Stimulated activated CD8-positive, alpha-beta memory T cell treated with anti-CD3 and anti-CD28 coated beads, Interleukin-4, amount 100 ng/mL, for 1 hour (primary cell): ENCODE measurements at places on chromosomes 5 and 9.

GRCh38 chr9:131227959-131228460 lies 48.3 kb downstream of the FAM78A start:
- DNase-seq = no peak

- DNase-seq = no peak
Observed at GRCh38 chr5:153543288-153543687, 52.8 kb downstream of the GRIA1 start.

DNA sequence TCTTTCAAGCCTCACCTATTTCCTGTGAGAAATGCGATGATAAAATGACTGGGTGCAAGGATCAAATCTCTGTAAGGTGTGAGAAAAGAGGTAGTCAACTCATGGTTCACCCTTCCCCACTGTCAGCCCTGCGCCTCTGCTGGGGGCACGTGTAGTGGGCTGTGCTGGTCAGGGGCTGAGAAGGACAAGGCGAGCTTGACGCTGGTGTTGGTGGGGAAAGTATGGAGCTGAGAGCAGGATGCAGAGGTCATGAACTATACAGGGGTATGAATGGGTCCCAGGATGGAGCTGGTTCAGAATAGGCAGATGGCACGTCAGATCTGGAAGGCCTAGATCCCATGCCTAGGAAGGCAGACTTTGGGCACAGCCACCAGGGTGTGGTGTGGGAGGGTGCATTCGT lies 20.6 kb downstream of the PITX1 start:
- no peak for DNase-seq

- no peak for DNase-seq
Observed at GRCh38 chr5:113311301-113311700, 123.5 kb downstream of the TSSK1B start.

- no peak for DNase-seq
Observed at GRCh38 chr5:7881091-7881490, 12.1 kb downstream of the MTRR start.

GRCh38 chr9:114132550-114132918 lies 22.8 kb upstream of the COL27A1 start:
- no peak for DNase-seq

DNA sequence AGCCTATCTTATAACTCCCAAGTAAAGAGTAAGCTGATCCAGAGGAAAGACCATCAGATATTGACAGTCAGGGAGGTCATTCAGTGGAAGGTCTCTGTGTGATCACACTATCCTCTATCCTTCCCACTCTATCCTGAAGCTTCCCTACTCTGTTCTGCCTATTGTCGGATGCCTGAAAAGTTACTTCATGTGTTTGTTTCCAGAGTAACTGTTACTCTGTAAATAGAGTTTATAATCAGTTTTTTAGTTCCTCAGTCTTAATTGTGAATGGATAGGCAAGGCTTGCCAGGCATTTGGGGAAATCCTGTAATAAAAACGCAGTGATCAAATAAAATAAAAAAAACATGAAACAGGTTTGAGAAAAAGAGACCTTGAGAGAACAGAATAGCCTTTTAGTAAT lies 79.8 kb downstream of the XRCC4 start:
- no peak for DNase-seq

DNA sequence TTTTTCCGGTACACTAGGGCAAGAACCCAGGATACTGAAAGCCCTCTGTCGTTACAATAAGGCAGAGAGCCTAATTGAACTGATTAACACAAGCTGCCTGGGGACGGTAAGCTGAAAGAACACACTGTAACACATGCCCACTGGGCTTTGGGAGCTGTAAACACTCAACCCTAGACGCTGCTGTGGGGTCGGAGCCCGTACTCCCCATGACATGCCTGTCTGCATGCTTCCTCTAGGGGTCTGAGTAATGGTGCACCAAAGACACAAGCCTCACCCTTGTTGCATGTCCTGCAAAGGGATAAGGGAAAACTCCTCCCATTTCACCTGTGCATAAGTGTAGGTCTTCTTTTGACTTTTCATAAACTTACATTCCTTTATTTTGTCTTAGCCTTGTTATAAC lies 194.0 kb downstream of the FBXL7 start:
- DNase-seq = no peak

DNA sequence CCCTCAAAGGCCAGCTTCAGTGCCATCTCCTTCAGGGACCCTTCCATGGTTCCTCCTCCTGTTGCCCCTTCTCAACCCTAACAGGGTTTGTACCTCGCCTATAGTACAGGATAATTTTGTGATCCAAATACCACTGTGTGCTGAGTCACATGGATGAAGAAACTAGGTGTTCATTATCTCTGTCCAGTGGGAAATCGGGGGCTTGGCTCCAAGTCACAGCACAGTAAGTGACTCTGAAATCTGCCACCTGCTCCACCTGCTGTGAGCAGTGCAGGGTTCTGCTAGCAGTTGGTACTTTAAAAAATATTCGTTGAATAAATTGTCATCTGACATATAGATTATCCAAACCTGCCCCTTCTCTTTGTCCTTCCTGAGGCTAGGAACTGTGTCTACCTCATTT lies 123.2 kb upstream of the OTULINL start:
- no peak for DNase-seq

- no peak for DNase-seq
Observed at GRCh38 chr9:125929846-125930245, 182.7 kb downstream of the PBX3 start.

- DNase-seq = no peak
Observed at GRCh38 chr5:149386166-149386565, 7.1 kb upstream of the IL17B start.

GRCh38 chr9:98081477-98082219 lies 25.1 kb downstream of the NANS start:
- no peak for DNase-seq

DNA sequence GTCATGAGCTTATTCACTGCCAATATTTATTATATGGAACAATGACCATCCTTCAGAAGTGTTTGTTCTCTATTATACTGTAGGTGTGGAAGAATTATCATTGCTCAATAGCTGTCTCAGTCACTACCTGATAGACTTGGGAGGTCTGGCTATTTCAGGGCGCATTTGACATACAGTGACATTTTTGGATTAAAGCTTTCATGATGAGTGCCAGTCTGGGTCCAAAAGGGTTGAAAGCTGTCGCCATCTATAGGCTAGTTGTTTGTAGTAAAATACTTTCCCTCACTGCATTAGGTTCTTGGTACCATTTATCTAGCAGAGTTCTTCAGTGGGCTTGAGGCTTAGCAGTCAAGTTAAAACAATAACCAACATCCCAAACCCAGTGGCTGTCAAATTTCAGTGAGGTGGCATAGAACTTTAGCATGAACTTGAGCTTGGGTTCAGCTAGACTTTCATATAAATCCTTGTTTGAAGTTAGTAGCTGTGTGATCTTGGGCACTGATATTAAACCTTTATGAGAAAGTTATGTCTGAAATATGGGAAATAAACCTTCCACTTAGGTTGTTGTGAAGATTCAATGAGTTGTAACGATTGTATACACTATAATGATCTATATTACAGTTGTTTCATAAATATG lies 110.5 kb upstream of the CDKN2B start:
- no peak for DNase-seq

DNA sequence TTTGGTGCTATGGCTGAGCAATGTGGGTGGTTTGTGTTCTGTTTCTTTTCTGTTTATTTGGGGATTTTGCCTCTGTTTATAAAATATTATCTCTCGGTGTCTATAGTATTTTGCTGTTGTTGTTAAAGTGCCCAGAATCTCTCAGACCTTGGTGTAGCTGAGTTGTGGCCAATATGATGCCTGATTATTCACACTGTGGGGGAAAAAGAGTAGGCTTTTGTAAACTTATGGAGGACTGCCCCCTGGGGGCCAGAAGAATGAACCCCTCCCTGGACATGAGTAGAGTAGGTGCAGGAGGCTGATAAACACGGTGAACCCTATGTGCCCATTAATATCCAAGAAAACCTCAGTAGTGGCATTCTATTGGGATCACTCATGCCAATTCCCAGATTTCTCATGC lies 49.0 kb upstream of the DPYSL3 start:
- no peak for DNase-seq

- DNase-seq = peak; percentile 86
Observed at GRCh38 chr9:136882109-136882946, 4.0 kb upstream of the TRAF2 start.

GRCh38 chr5:20601678-20602100 lies 613.7 kb upstream of the CDH18 start:
- DNase-seq = no peak

DNA sequence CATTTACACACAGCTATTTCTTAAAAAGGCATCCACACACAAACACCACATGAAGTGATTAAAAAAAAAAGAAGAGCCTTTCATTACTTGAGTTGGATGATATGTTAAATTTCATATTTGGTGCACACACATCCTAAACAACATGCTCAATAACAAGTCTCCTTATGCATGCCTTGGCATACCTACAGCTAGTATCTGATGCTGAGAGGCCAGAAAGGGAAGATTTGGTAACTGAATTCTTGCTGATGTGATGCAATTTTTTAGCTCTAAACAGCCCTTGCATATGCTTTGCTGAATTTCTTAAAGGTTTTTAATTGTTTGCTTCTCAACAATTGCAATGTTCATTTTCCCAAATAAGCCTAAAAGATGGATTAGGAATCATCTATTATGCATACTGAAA lies 338.8 kb downstream of the ARL15 start:
- no peak for DNase-seq

DNA sequence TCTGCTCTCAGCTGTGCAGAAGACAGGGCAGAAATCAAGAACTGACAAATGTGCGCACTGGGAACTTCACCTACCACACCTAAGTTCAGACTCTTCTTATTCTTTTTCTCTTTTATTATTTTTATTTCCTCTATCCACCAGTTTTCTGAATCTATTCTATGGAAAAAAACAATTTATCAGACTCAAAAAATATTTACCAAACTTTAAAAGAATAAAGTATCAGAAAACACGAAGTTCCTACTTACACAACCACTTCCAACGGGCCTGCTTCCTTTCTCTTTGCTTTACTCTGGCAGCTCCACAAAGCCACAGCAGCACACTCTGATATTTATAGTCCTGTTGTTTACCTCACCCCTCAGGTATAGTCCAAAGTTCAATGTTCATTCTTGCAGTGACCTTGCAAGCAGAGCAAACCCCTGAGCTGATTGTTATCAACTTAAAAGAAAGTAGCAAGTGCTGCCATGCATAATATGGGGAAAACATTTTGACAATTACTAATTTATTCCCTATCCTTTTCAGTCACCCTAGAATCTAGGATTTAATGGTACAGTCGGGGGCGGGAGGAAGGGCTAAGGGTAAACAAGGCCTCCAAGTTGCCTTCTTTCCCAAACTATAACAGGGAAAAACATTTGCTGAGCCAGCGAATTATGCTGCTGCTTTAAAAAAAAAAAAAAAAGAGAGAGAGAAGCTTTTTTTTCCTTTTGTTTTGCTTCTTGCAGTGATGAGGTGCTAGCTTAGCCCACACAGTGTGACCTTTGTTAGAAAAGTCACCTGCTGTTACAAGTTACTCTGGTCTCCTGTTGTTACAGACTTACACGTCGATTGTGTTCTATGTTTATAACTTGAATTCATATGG lies at the start of gene SELENOP:
SELENOP (minus strand) TSS at position 302 of the 856 bp plus-strand sequence. CDS start 3,539 bp downstream, outside the sequence.
- DNase-seq = no peak

DNA sequence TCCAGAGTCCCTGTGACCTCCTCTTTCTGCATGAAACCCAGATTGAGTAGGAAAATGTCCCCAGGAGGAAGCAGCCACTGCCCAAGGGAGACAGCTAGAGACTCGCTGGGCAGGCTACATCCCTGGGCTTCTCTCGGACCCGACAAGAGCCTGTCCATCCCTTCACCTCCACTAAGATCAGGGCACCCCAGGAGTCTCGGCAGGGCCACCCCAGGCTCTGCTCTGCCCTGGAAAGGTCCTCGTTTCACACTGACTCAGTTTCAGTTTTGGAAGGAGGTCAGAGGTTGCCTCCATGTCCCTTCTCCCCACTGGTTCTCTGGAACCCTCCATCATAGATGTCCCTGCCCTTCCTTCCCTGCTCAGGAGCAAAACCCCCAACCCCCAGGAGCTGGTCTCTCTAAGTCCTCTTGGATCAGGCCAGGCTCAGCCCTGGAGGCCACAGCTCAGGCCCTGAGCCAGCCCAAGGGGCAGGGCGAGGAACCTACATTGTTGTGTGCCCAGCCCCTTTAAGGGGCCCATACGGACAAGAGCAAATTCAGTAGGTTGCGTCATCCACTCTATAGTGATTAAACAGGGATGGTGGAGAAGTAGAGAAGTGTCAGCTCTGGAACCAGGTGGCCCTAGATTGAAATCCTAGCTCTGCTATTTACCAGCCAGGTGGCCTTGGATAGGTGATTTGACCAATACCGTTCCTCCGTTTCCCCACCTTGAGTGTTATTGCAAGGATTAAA lies 37.4 kb downstream of the C9orf50 start:
- no peak for DNase-seq

DNA sequence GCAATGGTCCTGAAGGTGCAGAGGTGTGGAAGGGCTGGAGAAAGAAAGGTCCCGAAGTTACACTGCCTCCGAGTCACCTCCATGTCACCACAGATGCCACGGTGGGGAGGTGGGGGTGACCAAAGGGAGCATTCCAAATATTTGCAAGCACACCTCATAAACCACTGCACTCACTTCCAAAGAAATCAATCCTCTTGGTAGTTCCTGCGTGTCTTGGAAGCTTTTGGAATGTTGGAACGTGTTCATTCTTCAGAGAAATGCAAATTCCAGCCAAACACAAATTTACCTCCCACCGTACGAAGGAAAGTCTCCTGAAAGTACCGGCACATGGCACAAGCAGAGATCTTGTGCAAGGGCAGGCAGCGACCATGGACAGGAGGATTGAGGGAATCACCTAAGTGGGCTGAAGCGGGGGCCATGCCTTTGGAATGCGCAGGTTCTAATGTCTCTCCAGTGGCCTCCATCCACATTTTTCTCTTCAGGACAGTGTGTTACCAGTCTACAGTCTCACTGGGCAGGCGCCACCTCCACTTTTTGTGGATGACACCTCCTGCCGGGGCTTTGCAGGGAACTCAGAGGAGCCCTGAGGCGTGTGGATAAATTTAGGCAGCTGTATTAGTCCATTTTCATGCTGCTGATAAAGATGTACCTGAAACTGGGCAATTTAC lies 54.0 kb downstream of the NSUN2 start:
- no peak for DNase-seq

DNA sequence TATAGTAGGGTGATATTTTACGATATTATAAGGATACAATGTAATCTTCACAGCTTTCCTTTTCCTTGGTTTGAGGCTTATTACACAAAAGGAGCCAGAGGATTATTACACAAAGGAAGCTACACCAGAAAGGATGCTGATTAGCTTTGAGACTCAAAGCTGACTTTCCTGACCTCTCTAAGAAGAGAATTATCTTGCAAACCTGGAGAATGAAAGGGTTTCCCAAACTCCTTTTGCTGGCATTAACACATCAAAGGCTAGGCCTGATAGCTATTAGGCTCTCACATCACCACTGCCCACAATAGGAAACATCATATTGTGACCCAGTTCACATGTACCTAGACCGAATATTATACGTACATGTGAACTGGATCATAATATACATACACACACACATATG lies 34.2 kb upstream of the CHD1 start:
- DNase-seq = no peak
